ENCODE measurements at places on chromosomes 3 and 15.
A peak's percentile ranks its signal among the peaks of the same experiment; 100 is the strongest.

GRCh38 chr3:123351501-123351900 lies 97.4 kb downstream of the ADCY5 start:
- DNase-seq, result no peak

DNA sequence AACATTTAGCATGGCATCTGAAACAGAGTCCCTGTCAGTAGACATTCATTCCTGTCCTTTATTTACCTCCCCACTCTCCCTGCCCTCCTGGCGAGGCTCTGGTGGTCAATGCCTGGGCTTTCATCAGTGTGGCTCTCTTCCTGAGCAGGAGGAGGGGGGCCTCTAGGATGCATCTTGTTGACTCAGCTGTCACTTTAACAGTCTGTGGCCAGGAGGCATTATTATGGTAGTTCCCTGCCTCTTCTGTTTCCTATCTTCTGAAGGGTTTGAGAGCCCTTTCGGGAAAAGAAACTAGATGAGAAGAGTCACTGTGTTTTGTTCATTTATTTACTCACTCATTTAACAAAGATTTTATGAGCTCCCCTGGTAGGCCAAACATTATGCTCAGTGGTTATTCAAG lies 2.4 kb upstream of the PPP1R14D start:
- no peak for DNase-seq

DNA sequence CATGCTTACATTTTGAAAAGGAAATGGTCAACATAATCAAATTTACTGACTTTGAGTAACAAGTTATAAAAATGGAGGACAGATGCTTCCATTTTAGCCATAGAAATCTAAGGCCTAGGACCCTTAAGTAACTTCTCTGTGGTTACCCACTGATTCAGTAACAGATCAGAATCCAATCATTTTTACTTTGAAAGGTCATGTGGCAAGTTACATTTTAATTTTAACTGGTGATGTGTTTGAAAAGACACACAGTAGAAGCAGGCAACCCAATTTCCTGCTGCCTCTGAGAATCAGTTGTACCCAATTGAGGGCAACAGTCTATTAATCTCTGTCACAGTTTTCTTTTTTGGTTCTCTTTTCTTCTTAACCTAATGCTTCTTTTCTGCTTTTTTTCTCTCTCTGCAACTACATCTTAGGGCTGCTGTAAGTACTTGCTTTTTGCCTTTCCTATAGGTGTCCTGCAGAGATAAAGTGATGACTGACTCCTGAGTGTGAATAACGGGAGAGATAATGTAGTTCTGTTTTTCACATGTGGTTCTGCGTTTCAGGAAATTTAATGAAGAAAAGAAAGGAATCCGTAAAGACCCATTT lies 3.3 kb downstream of the ZWILCH start:
- DNase-seq, result no peak

DNA sequence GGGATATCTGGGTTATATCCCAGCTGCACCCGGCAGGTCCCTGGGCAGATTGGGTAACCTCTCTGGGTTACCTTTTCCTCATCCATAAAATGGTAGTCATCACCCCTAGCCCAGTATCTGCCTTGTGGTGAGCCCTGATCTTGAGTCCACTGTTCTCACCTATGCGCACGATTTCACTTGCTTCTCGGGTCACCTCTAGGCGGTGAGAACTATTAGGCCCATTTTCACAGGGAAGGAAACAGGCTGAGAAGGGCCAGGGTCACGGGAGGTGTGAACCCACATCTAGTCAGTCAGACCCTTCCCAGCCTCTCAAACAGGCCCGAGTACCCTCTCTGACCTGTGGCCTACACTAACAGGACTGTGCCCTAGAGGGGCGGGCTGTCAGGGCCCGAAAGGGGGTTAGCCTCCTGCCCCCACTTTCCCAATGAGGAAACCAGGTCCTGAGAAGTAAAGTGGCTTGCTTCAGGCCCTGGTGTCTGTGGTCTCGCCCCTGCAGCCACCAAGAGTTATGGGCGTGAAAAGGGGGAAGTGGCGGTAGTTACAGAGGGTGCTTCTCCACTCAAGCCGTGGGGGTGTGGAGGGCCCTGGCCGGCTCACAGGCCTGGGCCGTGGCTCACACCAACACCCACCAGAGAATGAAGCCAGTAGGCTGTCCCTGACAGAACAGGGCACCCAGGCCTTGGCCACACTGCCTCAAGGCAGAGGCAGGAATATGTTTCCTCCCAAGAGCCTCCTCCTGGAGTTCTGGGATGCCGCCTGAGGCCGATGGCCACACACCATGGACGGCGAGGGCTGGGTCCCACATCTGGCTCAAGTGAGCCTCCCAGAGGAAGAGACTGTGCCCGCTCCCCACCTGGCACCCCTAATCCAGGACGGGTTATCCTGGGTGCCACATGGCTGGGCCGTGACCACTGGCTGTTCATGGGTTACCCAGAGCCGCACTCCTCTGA lies 19.5 kb downstream of the PSTPIP1 start:
- no peak for DNase-seq

- DNase-seq, result peak; percentile 34
Observed at GRCh38 chr3:46705751-46706552, 4.8 kb downstream of the TMIE start.

GRCh38 chr3:129507181-129507831 lies 21.1 kb upstream of the RHO start:
- no peak for DNase-seq

- peak; percentile 30 for DNase-seq
Observed at GRCh38 chr15:51869060-51869421, 39.6 kb downstream of the TMOD3 start.

GRCh38 chr15:94655249-94655880 lies 424.0 kb downstream of the MCTP2 start:
- no peak for DNase-seq

DNA sequence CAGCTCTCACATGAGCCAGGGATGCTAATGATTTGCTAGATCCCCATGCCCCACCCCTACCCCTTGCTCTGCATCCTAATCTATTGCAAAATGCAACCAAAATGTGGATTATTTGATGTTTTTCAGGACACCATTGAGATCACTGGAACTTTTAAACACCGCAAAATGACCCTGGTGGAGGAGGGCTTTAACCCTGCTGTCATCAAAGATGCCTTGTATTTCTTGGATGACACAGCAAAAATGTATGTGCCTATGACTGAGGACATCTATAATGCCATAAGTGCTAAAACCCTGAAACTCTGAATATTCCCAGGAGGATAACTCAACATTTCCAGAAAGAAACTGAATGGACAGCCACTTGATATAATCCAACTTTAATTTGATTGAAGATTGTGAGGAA lies 29.7 kb downstream of the HDC start:
- DNase-seq, result no peak

- DNase-seq, result no peak
Observed at GRCh38 chr3:69240651-69241568, 118.5 kb upstream of the LMOD3 start.

- no peak for DNase-seq
Observed at GRCh38 chr3:66603151-66603611, 102.4 kb upstream of the LRIG1 start.

- DNase-seq, result no peak
Observed at GRCh38 chr3:130604806-130605205, 87.8 kb downstream of the COL6A6 start.

- no peak for DNase-seq
Observed at GRCh38 chr15:37594417-37594816, 340.0 kb upstream of the TMCO5A start.

DNA sequence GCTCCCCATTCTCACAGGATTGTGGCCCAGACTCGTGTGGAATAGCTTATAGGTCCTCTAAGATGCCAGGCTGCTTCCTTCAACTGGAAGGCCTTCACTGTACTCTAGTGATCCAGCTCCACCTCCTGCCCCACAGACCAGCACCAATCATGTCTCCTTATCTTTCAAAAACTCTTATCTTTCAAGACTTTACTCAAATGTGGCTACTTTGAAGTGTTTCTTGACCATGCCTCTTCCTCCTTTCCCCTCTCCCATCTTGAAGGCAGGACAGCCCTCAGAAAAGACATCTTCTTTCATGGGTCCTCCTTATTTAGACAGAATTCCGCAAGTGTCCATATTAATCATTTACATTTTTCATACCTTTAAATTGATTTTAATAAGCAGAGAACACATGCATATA lies 142.3 kb downstream of the CHST2 start:
- DNase-seq, result no peak

DNA sequence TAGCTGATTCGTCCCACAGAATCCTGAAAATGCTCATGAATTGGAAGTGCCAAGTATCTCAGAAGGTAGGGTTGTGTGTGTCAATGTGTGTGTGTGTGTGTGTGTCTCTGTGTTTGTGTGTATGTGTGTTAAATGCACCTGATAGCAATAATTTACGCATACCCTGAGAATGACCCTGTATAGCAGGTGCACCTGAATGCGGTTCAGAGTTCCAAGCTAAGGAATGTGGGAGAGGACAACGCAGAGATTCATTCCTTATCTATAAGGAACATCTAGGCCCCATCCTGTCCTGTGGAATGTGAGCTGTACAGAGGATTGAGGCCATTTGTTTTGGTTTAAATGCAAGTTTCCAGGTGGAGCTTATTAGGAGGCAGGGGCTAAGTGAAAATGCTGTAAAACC lies 49.1 kb upstream of the NEDD4 start:
- DNase-seq, result no peak

GRCh38 chr3:69232482-69232881 lies 110.1 kb upstream of the LMOD3 start:
- no peak for DNase-seq

- DNase-seq, result no peak
Observed at GRCh38 chr3:172217877-172218276, 178.5 kb downstream of the FNDC3B start.

DNA sequence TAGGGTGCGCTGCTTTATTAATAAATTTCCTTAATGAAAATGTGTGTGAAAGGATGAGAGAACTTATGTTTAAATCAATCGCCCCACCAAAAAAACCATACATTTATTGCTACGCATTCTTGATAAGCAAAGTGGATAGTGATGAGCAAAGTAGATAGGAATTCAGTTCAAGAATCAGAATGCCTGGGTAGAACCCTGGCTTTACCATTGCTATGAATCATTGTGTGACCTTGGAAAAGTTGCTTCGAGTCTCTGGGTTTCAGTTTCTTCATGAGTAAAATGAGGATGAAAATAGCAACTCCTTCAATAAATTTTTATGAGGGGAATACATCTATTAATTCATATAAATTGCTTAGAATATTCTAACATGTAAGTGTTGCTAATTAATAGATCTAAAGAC lies 2.6 kb upstream of the ALCAM start:
- DNase-seq, result no peak

DNA sequence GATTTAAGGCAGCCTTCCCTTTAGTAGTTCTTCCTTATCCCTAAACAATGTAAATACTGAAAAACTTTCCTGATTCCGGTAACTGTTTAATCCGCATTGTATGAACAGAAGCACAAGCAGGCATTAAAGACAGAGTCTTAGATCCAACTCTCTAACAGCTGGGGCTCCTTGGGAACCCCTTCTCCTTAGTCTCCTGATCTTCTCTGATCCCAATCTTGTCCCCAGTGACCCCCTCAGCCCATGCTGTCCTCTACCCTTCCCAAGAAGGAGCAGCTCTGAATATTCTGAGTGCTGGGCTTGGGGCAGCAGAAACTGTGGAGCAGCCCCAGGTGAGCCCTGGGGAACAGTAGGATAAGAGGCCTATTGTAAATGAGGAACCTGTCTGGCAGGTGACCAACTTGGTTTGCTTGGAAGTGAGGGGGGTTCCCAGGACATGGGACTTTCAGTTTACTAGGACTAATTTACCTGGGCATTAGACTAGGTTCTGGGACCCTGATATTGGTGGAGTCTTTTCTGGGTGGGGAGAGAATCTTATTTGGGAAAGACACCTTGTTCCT lies 13.0 kb upstream of the SLC30A4 start:
- no peak for DNase-seq

DNA sequence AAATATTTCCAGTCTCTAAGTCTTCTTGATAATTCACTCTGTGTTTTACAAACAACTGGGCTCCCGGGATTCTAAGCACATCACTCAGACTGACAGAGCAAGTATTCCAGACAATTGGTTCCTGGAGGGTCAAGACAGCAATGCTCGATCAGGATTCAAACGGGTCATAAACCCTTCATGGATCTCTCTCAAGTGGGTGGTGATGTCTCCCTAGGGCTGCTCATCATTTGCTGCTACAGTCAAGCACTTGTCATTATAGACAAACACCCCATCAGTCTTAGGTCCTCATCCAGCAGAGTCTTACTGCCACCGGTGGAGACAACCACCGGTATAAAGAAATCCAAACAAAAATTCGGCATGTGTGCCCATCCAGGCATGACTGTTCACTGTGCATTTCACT lies 921.1 kb downstream of the FHIT start:
- no peak for DNase-seq

DNA sequence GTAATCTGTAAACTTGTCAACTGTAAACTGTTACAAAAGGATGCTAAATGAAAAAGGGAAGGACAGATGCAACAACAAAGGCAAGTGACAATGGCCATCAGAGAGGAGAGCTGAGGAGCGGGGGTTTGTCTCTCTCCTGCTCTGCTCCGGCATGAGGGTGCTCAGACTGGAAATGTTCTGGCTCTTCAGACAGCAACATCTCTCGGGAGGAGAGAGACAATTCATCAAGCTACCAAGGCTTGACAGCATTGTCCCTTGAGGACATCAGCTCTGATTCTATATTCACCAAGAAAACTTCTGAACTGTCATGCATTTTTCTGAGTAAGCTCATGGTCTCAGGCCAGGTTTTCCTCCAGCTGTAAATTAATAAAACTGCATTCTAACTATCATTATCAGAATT lies 408.2 kb downstream of the IGSF11 start:
- DNase-seq, result no peak

DNA sequence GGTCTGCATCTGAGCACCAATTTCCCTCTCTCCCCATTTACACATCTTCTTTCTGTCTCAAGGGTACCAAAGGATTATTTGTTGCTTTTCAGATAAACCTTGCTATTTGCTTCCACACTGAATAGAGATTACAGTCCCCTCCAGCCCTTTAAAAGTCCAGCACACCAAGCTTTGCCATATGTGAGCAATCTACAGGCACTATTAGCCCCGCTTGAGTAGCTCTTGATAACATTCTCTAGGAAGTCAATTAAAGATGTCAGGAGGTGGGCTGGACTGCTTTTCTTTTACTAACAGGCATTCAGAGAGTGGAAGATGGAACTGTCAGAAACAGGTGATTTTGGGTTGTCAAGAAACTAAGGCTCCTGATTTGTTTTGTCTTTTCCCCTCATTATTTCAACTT lies 417.0 kb downstream of the ROBO2 start:
- no peak for DNase-seq

- no peak for DNase-seq
Observed at GRCh38 chr15:82306791-82307713, 42.2 kb downstream of the GOLGA6L10 start.

- DNase-seq, result peak; percentile 48
Observed at GRCh38 chr15:33994005-33994615, 25.8 kb downstream of the CHRM5 start.

DNA sequence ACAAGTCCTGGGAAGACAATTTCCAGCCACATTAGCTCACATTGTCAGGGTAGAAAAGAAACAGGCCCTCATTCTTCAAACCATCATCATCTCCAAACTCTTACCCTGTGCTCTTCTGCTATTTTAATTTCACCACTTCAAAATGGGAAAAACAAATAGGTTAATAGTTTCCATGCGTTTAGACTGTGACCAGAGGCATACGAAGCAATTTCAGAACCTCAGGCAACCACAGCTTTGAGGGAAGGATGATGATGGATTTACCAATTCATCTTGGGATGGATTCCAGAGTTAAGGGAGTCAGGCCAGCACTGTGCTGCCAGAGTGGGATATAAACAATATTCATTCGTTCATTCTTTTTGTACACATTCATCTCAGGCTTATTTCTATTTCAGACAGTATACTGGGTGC lies 307.8 kb upstream of the TPRG1 start:
- peak; percentile 44 for DNase-seq

GRCh38 chr15:41778521-41778920 lies 4.2 kb downstream of the MAPKBP1 start:
- no peak for DNase-seq

GRCh38 chr15:59966262-59966661 lies 37.8 kb upstream of the FOXB1 start:
- no peak for DNase-seq
